Adrenal gland (tissue), 19 donors: ENCODE measurements at places on chromosomes 7 and 10.

GRCh38 chr7:150898475-150899011 lies 46.2 kb downstream of the AOC1 start:
- no peaks in the 10 kb centered on the region for H3K27me3 ChIP-seq
- no peak overlapping the region for H3K27ac ChIP-seq
- DNase-seq: peak; percentile 82
- H3K4me3 ChIP-seq: no peak overlapping the region
- peaks cover 12% of the 10 kb centered on the region for H3K4me1 ChIP-seq

GRCh38 chr7:148807436-148807835 lies 76.7 kb downstream of the EZH2 start:
- no peak overlapping the region for H3K4me3 ChIP-seq
- no peaks in the 10 kb centered on the region for H3K4me1 ChIP-seq
- DNase-seq: no peak
- H3K27ac ChIP-seq: no peak overlapping the region
- H3K27me3 ChIP-seq: no peaks in the 10 kb centered on the region
- H3K36me3 ChIP-seq: peaks cover 3% of the 10 kb centered on the region

- H3K36me3 ChIP-seq: no peaks in the 10 kb centered on the region
- H3K27me3 ChIP-seq: no peaks in the 10 kb centered on the region
- peaks cover 17% of the 10 kb centered on the region for H3K4me1 ChIP-seq
- no peak overlapping the region for H3K4me3 ChIP-seq
Measured at GRCh38 chr7:128035712-128036111, 4.5 kb upstream of the LRRC4 start.

DNA sequence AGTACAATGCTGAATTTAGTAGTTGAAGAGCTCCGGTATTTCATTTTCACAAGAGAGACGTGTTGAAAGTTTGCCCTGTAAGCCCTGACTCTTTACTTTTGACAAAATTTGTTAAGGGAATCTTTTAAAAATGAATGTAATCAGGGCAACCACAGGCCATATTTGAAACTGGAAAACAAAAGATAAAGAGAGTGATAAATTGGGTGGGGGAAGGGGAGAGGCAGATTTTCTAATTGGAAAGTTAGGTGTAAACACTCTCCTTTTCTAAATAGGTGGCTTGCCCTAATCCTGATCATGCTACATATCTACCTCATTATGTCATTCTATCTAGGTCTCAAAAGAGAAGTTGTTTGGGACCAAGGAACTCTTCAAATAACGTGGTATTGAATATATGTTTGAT lies 90.7 kb downstream of the CABCOCO1 start:
- no peak for DNase-seq
- H3K4me1 ChIP-seq: peaks cover 19% of the 10 kb centered on the region
- H3K4me3 ChIP-seq: no peak overlapping the region
- no peaks in the 10 kb centered on the region for H3K27me3 ChIP-seq

- no peak overlapping the region for H3K27ac ChIP-seq
- H3K4me1 ChIP-seq: no peaks in the 10 kb centered on the region
- no peaks in the 10 kb centered on the region for H3K36me3 ChIP-seq
- DNase-seq: no peak
- H3K4me3 ChIP-seq: no peak overlapping the region
Measured at GRCh38 chr7:40828686-40829600, 694.1 kb downstream of the SUGCT start.
